ENCODE measurements at places on chromosomes 5 and 9.

DNA sequence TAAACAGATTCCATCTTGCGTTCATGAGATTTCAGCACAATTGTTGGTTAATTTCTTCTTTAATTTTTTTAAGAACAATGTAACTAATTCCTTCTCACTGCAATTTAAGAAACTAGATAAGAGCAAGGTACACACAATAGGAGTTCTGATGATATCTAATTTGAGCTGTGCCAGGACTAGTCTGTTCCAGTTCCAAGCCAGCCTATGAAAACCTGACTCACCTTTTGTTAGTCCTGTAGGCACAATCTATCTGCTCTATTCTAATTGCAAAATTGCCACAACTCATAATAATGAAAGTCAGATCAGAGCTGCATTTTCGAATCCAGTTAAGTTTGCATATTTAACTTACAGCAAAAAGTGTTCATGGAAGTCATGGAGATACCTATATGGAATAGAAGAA lies 494.1 kb upstream of the TUSC1 start:
- no peak for DNase-seq

DNA sequence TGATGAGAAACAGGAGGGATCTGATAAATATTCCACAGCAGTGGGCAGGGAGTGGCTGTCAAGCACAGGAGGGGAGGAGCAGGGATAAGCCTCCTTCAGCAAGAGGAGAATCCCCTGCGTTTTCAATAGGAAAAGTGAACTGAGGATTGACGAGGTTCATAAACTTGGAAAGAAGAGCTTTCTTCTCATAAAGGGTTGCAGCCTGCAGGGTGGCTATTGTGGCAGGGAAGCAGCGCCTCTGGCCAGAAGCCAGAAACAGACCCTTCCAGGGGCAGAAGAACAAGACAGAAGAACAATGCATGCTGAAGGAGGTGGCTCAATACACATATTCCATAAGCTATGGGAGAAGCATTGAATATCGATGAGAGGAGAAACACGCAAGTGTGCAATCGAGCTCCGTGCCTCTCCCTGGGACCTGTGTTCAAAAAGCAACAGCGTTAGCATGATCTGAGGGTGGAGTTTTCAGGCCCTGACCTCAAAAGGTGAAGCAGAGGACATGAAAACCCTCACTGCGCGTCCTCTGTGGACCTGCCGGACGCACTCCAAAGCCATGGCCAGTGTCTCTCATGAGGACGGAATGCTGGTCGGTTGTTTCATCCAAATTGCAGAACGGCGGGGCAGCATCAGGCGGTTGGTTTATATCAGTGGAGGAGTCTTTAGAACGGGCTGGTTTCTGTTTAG lies 67.6 kb downstream of the ANKRD33B start:
- DNase-seq, result no peak

DNA sequence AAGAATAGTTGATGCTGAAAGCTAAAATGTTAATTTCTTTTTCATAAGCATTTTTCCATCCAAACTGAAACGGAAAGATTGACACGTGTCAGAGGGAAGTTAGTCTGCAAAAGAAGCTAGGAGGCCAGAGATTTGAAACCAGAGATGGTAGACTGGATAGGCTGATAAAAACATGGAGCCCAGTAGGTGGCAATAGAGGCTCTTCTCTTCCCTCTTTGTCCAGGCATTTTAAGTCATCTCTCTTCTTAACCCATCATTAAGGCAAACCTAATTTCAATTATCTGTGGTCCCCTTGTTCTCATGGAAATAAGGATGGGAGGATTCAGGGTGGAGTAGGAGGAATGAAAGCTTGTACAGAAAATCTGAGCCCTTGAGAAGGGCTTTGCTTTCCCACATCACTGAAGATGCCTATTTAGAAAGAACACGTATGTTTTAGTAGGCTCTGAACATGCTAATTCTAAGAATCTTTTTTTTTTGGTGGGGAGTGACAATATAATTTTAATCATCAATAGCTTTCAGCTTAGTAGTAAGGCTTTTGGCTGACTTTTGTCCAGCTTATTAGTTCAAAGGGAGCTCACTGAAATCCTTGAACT lies 66.6 kb downstream of the ZNF474 start:
- no peak for DNase-seq

- no peak for DNase-seq
These were observed 191.8 kb downstream of the PRR16 start for GRCh38 chr5:120655828-120656435.

DNA sequence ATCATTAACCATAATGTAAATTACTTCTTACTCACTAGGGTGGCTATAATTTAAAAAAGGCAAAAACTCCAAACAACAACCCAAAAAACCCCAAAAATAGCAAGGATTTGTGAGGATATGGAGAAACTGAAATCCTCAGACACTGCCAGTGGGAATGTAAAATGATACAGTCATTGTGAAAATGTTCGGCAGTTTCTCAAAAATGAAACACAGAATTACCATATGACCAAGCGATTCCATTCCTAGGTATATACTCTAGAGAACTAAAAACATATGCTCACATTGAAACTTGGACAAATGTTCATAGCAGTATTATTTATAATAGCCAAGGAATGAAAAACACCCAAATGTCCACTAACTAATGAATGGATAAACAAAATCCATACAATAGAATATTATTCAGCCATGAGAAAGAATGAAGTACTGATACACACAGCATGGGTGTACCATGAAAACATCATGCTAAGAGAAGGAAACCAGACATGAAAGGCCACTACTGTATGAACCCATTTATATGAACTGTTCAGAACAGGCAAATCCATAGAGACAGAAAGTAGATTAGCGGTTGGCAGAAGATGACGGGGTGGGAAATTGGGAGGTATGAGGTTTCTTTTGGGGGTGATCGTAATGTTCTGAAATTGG lies 119.1 kb downstream of the MAPKAP1 start:
- DNase-seq, result no peak

- no peak for DNase-seq
These were observed 48.0 kb downstream of the ZNF366 start for GRCh38 chr5:72459089-72459661.

GRCh38 chr5:174832025-174832424 lies 107.6 kb downstream of the MSX2 start:
- DNase-seq, result no peak

DNA sequence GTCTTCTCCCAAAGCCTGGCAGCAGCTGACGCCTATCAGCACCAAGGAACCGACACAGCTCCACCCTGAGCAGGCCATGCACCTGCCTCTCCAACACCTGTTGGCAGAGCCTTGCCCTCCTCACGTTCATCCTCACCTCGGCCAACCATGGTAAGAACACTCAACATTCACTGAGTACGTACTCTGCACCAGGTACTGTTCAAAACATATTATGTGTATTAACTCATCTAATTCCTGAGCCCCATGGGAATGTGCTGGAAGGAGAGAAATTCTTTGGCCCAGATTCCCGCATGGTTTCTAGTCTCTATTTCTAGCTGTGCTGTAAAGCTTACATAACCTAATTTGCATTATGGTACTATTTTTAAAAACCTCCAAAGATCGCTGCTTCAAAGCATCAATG lies 86.1 kb downstream of the GPR21 start:
- DNase-seq, result no peak

DNA sequence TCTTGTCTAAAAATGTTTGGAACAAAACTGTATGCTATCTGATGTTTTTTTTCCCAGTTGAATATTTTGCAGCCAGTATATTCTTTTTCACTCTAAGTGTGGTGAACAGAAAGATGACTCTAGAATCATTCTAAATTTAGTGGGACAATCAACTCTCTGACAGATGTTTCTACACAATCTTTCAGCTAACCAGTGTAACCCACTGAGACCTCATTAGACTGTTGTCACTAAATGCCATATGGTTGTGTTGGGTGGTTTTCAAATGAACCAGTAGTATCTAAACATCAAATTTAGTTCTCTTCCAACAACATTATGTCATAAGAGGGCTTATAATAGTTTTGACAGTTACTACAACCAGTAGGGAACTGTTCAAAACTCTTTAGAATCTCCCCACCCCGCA lies 129.6 kb upstream of the PRLR start:
- DNase-seq, result no peak

GRCh38 chr5:137710086-137710485 lies 25.8 kb downstream of the KLHL3 start:
- peak; percentile 81 for DNase-seq

DNA sequence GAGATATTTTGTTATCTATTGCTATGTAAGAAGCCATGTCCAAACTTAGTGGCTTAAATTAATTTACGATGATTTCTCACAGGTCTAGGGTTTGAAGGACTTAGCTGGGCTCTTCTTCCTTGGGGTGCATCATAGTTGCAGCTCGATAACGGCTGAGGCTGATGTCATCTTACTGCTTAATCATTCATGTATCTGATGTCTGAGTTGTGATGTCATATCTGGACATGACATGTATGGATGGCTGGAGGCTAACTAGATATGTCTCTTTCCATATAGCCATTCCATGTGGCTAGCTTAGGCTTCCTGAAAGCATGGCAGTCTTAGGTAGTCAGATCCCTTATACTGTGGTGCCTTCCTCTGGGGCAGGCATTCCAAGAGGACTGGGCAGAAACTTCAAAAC lies 31.6 kb downstream of the ADGRV1 start:
- DNase-seq, result no peak

GRCh38 chr9:36213387-36213786 lies 22.7 kb downstream of the CLTA start:
- DNase-seq, result no peak

GRCh38 chr9:69981686-69982445 lies 61.8 kb upstream of the MAMDC2 start:
- peak; percentile 43 for DNase-seq

DNA sequence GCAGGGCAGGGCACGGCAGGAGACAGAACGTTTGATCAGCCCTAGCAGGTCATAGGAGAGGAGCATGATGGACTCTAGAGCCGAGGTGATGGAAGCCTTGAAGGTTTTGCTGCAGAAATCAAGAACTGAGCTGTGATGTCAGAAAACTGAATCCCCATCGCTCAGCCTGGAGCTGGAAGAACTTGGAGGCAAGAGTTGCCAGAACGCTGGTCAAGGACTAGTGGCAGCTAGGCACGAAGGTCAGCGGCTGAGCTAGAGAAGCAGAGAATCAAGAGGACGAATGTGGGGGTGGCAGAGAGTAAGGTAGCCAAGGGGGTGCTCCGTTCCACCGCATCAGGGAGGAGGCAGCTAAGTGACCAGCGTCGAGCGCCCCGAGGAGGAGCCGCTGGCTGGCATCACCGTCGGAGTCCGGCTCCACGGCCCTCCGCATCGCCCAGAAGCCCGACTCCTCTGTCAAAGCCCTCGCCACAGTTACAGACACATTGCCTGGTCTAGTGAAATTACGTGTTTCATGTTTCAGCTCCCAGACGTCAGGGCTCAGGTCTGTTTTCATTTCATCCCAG lies 1.2 kb upstream of the GALNT10 start:
- DNase-seq, result peak; percentile 19

DNA sequence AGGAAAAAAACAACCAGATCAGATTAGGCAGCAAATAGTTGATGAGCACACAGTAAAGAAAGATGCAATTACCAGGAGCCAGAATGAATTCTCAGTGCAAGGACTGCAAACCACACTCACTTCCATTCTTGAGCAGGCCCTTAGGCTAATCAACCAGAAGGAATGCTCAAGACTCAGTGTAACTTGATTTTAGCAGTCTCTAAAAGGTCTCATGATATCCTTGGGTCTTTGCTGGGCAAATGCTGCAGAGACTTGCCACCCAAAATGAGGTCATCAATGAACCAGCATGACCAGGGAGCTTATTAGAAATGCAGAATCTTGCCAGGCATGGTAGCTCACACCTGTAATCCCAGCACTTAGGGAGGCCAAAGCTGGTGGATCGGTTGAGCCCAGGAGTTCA lies 20.1 kb upstream of the TMEM245 start:
- no peak for DNase-seq

DNA sequence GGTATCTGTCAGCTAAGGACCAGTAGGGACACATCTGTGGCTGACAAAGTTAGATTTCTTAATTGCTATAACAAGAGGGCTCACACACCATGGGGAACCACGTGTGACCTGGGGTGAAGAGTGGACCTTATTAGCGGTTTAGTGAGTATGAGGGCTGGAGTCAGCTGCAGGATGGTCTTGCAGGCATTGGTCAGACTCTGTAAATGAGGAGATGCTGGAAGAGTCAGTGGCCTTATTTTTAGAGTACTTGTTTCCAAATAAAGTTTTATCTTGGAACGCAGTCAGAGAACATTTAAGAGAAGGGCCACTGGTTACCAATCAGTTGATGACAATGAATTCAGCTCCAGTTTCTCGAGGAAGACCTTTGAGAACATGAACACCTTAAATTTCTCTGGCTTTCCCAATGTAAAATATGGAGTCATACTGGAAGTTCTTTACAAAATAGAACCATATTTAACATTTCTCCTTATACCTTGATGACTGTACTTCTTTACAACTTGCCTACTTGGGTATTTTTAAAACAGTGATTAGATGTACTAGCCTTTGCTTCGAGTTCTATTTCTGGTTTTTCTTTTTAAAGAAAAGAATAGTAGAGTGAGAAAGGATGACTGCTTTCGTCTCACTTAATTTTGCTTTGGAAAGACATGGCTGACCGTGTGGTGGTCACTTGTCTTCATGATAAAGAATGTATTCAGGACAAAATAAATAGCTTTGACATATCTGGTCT lies 185.9 kb upstream of the S1PR3 start:
- DNase-seq, result no peak

DNA sequence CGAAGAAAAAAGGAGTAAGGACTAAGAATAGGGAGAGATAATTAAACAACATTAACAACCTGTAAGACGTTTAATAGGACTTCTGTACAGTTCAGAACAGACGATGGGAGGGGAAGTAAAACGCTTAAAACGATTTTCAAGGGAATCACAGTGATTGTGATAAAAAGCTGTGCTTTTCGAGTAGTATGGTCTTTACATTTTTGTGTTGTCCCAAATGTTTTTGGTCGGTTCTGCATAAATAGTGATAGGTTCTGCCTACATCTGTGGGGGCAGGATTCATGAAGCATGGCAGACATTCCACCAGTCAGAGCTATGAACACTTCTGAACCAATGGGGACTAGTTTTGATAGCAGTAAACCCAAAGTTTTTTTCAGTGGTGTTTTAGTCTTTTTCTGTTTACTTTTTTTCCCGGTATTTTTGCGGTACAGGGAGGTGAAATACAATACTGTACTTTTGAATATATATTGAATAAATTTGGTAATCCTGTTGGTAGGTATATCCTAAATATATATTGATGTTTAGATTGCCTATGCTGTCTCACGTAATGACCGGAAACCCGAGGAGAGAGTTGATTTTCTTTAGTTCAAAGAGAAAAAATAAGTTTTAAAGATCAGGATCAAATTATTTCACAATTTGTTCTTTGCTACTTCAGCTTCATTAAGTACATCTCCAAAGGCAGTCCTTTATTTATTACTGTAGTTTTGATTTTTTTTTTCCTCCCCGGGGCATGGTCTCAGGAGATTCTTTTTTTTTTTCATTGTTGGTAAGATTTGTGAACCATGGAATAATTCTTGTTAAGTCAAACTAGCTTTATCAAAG lies 1.3 kb downstream of the ERBIN start:
- DNase-seq, result peak; percentile 71

GRCh38 chr9:136117291-136117915 lies 1.3 kb downstream of the TMEM250 start:
- DNase-seq, result no peak

GRCh38 chr9:136264031-136264430 lies 18.4 kb upstream of the QSOX2 start:
- no peak for DNase-seq

- no peak for DNase-seq
These were observed 11.0 kb downstream of the SLC44A1 start for GRCh38 chr9:105255421-105255820.

Data from hepatic stellate cell (primary cell).